Activated CD4-positive, alpha-beta memory T cell treated with anti-CD3 and anti-CD28 coated beads for 36 hours (primary cell): ENCODE measurements at places on chromosomes 12 and 14.
A peak's percentile ranks its signal among the peaks of the same experiment; 100 is the strongest.

DNA sequence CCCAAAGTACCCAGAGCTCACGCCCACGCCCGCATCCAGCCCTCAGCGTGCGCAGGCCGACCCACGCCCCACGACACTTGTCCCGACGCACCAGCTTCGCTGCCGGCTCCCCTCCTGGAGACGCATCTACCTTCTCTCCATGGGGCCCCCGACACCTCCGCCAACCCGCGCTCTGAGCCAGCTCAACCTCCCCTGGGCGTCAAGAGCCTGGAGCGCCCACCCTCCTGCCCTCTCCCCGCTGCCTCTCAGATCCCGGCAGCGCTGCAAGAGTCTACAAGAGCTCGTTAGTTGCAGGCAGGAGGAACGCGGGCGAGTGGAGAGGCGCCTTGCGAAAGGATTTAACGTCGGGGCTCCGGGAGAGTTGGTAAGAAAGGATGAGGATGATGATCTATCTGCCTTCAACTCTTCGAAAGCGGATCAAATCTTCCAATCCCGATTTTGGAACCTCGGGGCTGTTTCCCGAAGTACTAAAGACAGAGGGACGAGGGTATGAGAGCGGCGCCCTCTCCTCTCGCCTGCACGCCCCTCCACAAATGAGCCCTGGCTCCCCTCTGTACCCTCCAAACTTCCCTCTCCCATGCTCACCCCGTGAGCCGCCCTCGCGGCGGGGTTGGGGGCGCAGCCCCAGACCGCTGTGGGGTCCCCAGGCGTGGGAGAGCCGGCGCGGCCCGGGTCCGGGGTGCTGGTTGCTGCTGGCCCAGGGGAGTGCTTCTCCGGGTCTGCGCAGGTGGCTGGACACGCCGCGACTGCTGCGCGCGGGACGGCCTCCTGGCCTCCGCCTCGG is 979 bp downstream of the LTBP2 start:
- no peak for DNase-seq

DNA sequence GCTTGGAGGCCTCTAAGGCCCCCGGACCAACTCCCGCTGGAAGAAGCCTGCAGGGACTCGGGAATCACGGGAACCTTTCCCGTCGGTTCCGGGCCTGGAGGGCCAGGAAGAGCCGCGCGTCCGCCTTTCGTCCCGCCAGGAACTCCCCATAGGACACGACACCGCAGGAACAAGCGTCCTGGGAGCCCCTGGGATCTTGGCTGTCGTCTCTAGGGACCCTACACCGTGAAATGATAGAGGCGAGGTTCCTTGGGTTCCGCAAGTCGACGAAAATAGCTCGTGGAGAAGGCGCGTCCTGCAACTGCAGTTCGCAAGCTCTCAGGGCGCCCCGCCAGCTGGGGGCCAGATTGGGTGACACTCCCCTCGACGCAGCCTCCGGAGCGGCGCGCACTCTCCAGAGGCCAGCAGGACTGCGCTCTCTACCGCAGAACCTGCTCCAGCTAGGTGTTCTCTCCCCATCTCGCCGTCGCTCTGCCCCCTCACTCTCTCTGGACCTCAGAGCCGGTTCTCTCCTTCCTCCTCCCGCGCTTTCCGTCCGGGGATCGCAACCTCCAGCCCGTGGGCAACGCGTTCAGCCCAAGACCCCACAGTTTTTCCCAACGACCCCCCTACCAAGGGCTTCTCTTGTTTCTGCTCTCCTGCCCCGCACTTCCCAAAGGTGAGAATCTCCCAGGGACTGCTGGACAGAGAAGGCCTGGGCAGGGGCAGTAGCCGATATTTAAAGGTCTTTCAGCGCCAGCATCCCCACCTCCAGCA is 776 bp downstream of the BMP4 start:
- DNase-seq, result peak; percentile 24

DNA sequence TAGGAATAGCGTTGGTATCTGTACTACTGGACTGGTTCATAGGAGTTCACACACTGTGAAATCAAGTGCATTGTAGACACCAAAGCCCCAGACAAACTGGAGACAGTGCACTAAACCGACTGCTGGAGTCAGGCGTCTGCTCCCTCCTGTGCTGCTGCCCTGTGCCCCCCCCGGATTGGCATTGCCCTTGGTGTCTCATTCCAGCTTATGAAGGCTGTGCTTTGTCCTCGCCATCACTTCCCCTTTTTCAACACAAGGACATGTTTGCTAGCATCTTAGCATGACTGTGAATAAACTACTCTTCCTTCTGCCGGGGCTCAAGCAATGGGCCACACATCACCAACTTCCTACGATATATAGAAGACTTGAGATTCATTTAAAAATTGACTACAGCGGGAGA is 84.0 kb downstream of the TMCC3 start:
- no peak for DNase-seq

DNA sequence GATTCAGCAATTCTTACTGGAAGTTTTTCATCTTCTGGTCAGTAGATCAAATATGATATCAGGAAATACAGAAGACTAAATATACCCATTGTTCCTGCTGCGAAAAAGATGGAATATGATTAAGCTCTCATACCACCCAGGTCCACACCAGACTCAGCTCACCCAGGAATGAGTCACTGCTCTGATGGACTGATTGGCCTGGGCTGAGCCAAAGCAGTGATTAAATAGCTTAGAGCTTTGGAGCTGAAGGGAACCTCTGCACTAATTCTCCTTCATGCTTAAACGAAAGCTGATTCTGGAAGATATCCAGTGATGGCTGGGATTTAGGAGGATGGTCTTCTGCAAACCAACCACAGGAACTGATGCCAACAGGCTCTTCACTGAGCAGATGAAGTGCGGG is 62.0 kb upstream of the SYT1 start:
- DNase-seq, result no peak

- no peak for DNase-seq
Measured at GRCh38 chr12:42789808-42790760, 200.5 kb upstream of the PRICKLE1 start.

DNA sequence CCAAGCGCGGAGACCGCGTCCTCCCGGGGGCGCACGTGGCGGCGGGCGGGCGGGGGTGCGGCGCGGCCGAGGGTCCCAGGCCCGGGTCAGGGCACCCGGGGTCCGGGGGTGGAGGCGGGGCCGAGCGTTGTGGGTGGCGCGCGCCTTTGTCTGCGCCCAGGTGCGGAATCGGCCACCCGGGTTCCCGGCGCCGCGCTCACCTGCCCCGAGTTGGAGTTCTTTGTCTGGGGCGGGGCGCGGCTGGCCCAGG is 50.1 kb downstream of the LRCOL1 start:
- peak; percentile 22 for DNase-seq

GRCh38 chr12:129629901-129630300 is 273.9 kb downstream of the TMEM132D start:
- no peak for DNase-seq

DNA sequence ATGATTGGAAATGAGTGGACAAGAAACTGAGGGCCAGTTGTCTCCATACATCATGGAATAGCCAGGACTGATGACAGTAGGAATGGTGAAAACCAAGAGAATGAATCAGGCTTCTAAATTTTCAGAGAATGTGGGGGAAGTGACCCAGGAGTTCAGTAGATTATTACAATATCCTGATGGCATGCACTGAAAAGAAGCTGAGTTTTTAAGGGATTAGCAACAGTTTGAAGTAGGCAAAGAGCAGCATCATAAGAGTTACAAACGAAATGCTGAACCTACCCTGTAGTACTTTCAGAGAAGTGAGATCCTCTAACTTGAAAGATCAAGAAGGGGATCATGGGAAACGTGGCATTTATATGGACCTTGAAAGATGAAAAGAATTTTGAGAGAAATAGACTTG is 13.2 kb downstream of the SLC2A14 start:
- no peak for DNase-seq
